ENCODE measurements at places on chromosomes 5 and 9.

GRCh38 chr5:84063041-84063440, 321.6 kb downstream of the EDIL3 start:
- no peak for DNase-seq

GRCh38 chr5:159034083-159034824, 65.5 kb downstream of the EBF1 start:
- no peak for DNase-seq

DNA sequence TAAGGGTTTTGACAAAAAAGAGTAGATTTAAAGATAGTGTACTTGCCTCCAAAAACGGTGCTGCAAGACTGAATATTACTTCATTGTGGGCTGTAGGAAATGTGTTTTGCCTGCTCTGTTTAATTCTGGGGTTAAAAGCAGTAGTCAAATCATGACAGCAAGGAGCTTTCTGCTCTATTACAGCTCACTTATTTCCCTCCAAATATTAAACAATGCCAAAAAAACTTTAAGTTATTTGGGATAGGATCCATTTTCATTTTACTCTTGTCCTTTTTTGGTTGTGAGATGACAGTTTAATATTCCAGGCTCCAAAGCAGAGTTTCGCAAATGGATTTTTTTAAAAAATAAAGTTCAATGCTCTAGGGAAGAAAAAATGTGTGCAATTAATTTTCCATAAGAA, 340.4 kb upstream of the RGMB start:
- peak; percentile 61 for DNase-seq

DNA sequence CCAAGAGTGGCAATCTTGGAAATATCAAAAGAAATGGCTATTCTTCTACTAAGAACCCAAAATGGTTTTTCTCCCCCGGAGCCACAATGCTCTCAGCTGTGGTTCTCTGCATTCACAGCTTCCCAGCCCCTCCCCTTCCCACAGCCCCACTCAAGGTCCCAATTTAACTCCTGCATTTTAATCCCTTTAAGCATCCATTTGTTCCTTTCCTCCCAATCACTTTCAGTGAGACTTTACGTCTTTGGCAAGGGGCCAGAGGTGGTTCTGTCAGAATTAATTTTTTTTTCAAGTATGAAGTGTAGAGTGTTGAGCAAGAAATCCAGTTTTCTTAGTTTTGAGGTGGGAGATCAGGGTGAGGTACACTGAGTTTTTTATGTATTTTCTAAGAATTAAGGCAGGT, 256.9 kb downstream of the GLIS3 start:
- peak; percentile 46 for DNase-seq

Measured in tongue (tissue), 3 donors.